Upper lobe of left lung (tissue), 6 donors: ENCODE measurements at places on chromosomes 16 and 17.
A peak's percentile ranks its signal among the peaks of the same experiment; 100 is the strongest.

DNA sequence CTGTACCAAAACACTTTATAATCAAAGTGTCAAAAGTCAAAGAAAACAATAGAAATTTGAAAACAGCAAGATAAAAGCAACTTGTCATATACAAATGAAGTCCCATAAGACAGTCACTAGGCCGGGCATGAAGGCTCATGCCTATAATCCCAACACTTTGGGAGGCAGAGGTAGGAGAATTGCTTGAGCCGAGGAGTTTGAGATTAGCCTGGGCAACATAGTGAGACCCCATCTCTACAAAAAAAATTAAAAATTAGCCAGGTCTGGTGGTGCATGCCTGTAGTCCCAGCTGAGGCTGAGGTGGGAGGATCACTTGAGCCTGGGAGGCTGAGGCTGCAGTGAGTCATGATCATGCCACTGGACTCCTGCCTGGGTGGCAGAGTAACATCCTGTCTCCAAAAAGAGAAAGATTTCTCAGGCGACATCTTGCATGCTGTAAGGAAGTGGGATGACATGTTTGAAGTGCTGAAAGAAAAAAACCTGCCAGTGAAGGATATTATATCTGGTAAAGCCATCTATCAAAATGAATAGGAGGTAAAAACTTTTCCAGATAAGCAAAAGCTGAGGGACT, 98.7 kb upstream of the NACA2 start:
- H3K27ac ChIP-seq, result no peak overlapping the region
- no peaks in the 10 kb centered on the region for H3K27me3 ChIP-seq
- no peaks in the 10 kb centered on the region for H3K36me3 ChIP-seq

DNA sequence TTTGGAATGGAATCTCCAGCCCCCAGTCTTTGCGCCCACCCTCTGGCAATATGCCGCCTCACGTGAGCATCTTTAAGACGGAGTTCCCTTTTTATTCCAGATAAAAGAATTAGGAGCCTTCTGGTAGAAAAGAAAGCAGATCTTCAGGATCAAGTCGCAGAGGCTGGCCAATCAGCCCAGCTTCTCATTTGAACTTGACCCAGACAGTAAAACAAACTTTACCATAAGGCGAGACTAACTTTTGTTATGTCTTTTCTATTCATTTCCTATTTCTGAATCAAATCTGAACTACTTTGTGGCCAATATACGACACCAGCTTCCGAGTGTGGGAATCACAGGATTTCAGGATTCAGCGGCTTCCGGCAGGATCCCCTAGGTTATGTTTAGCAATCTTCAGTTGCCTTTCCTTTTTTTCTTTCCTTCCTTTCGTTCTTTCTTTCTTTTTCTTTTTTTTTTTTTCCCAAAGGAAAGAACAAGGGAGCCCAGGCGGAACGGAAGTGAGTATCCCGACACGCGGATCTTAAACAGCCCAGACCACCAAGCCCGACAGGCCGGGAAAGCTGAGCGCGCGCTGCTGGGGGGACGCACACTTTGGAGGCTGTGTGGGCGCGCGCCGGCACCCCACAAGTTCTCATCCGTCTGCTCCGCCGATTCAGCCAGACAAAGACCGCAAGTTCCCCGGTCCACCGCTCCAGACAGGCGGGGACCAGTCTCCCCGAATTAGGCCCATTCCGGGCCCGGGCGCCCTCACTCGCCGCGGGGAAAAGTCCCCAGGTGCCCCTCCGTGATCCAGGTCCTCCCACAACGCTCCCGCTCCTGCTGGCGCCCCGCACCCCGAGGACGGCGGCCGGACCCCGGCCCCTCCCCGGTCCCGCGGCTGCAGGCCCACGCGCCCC, 633 bp downstream of the TBC1D16 start:
- no peak for DNase-seq
- H3K4me1 ChIP-seq, result peaks cover 14% of the 10 kb centered on the region
- H3K27me3 ChIP-seq, result no peaks in the 10 kb centered on the region
- peak overlapping the region; percentile 72 for H3K4me3 ChIP-seq
- peak overlapping the region; percentile 84 for H3K27ac ChIP-seq
- no peaks in the 10 kb centered on the region for H3K36me3 ChIP-seq

GRCh38 chr16:4477966-4478365, 1.8 kb downstream of the HMOX2 start:
- peaks cover 29% of the 10 kb centered on the region for H3K4me1 ChIP-seq
- peak overlapping the region; percentile 96 for H3K27ac ChIP-seq
- DNase-seq, result peak; percentile 32
- no peaks in the 10 kb centered on the region for H3K36me3 ChIP-seq

DNA sequence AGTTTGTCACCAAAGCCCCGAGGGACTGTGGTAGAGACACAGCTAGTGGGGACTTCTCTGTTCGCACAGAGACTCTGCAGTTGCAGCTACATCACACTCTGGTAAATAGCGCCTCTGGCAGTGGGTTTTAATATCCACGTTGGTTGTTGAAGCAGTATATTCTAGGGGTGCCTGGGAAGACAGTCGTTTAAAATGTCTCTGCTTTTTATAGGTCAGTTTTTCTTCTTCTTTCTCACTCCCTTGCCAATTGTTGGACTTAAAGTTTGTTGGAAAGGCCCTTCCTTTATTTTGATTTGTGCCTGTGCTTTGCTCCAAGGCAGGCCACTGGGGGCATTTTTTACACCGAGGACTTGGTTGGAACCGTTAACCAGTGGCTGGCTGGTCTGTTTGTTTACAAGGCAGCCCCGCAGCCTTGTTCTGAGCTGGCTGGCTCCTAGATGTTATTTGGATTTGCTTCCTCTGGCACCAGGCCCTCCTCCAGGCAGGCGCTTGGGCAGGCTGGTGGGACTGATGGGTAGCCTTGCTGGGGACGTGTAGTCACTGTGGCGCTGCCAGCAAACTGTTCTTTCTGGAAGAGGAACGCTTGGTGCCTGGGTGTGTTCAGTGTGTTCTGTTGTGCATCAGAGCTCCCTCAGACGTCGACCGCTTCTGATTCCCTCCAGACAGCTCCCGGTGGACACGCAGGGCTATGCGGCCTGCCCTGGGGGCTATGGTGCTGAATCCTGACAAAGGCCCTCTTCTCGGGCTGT, 218.2 kb upstream of the CHMP6 start:
- H3K27ac ChIP-seq, result no peak overlapping the region
- no peaks in the 10 kb centered on the region for H3K27me3 ChIP-seq
- no peak for DNase-seq
- no peaks in the 10 kb centered on the region for H3K4me1 ChIP-seq
- no peak overlapping the region for H3K4me3 ChIP-seq

- no peak overlapping the region for H3K4me3 ChIP-seq
- no peaks in the 10 kb centered on the region for H3K36me3 ChIP-seq
- no peaks in the 10 kb centered on the region for H3K27me3 ChIP-seq
- peaks cover 98% of the 10 kb centered on the region for H3K4me1 ChIP-seq
- peak overlapping the region; percentile 93 for H3K27ac ChIP-seq
These were observed 11.1 kb downstream of the IL4R start for GRCh38 chr16:27324851-27325301.

- H3K27ac ChIP-seq, result peak within 1 kb of the TSS; percentile 80
- no peaks in the 10 kb centered on the region for H3K36me3 ChIP-seq
- peak; percentile 72 for DNase-seq
- peak within 1 kb of the TSS; percentile 51 for H3K4me3 ChIP-seq
These were observed at the start of gene IL21R for GRCh38 chr16:27401768-27402568. Gene IL21R, plus strand, starts transcription at chr16:27402174. Its CDS starts 27,898 bp downstream, at chr16:27430072.

DNA sequence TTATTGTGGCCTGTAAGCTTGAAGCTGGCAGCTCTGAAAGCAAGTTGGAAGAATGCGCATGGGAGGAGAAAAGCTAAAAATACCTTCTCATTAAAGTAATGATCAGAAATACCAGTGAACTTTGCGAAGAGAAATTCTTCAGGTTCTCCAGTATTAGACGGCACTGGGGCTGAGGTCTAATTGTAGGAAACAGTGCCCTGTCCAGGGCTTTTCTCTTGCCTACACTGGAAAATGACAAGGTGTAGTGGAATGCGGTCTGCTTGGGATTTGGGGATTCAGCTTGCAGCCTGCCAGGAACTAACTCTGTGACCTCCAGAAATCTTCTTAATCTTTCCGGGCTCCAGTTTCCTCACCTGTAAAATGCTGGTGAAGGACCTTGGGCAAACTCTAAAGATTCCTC, 53.3 kb upstream of the KCNJ16 start:
- no peaks in the 10 kb centered on the region for H3K36me3 ChIP-seq
- H3K4me1 ChIP-seq, result no peaks in the 10 kb centered on the region
- no peaks in the 10 kb centered on the region for H3K27me3 ChIP-seq
- no peak for DNase-seq

DNA sequence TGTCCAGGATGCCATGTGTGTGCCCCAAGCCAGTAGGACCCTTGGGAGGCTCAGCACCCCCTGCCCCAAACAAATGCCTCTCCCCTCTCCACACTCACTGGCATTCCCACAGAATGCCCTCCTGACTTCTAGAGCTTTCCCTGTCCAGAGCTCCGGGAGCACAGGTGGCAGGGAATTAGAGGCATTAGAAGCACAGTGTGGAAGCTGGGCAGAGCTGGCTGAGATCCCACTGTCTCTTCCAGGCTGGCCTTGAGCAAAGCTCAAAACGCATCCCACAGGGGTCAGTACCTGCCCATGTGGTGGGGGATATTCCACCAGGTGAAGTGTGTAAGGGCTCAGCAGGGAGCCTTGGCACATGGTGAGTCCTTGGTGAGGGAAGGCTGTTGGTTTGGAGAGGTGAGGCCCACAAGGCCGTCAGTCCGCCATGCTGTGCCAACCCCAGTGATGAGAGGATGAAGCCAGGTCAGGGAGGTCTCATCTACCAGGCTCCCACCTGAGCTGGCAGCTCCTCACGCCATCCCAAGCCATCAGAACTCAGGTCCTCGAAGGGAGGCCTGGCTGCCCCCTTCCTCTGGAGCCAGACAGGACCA, 18.1 kb downstream of the ENDOV start:
- DNase-seq, result no peak
- H3K4me3 ChIP-seq, result no peak overlapping the region
- no peaks in the 10 kb centered on the region for H3K36me3 ChIP-seq
- H3K27me3 ChIP-seq, result no peaks in the 10 kb centered on the region
- H3K4me1 ChIP-seq, result no peaks in the 10 kb centered on the region
- no peak overlapping the region for H3K27ac ChIP-seq

DNA sequence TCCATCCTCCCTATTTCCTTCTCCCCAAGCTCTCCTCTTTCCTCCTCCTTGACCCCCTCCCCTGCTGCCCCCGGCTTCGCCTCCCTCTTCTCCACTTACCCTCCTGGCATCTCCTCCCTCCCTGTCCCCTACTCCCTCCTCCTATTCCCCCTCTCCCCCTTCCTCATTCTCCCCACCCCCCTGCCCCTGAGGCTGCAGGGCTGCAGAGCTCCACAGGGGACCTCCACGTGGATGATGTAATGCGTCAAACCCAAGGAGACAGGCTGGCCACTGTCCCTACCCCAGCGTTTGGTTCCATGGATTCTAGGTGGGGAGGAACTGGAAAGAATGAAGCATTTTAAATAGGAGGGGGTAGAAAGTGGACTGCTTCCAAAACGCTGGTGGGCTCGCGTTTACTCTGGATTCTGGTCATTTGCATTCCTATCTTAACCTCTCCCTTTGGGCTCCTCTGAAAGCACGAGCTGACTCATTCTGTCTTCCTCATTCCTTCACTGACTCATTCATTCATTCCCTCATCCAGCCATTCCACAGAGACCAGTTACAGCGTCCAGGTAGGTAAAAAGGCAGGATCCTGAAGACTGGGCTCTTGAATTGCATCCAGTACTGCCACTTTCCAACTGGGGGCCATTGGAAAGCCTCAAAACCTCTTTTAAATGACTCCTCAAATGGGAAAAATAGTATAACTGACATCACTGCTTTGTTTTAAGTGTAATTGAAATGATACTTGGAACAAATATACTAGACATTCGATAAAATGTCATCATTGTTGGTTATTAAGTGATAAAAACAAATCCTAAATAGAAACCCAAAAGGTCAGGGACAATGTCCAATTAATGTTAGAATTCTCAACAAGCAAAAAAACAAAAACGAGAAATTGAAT, 943 bp upstream of the COTL1 start:
- H3K4me1 ChIP-seq, result peaks cover 51% of the 10 kb centered on the region
- H3K27ac ChIP-seq, result peak overlapping the region; percentile 87
- no peak overlapping the region for H3K4me3 ChIP-seq
- no peaks in the 10 kb centered on the region for H3K36me3 ChIP-seq

DNA sequence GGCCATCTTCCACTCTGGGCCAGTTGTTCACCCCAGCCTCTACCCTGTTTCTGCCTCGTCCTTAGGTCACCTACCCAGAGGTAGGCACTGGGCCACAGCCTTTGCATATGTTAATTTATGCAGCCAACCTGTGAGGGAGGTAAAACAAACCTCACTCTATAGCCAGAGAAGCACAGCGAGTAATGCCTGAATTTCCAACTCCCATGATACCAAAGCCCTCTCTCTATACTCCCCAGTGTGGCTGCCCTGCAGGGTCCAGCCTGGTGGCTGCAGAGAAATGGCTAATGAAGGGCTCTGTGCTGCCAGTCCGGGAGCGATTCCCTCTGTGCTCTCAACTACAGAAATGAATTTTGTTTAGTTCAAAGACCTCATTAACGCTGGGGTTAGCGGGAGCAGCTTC, 397.0 kb upstream of the CCL2 start:
- no peaks in the 10 kb centered on the region for H3K36me3 ChIP-seq
- no peak for DNase-seq
- H3K4me1 ChIP-seq, result no peaks in the 10 kb centered on the region
- no peaks in the 10 kb centered on the region for H3K27me3 ChIP-seq

GRCh38 chr17:72556944-72557826, 436.4 kb downstream of the SOX9 start:
- no peaks in the 10 kb centered on the region for H3K4me1 ChIP-seq
- no peaks in the 10 kb centered on the region for H3K36me3 ChIP-seq
- DNase-seq, result peak; percentile 73
- H3K27me3 ChIP-seq, result no peaks in the 10 kb centered on the region

- no peak for DNase-seq
- no peak overlapping the region for H3K4me3 ChIP-seq
- H3K4me1 ChIP-seq, result no peaks in the 10 kb centered on the region
- H3K27ac ChIP-seq, result no peak overlapping the region
- H3K27me3 ChIP-seq, result no peaks in the 10 kb centered on the region
These were observed 230.6 kb downstream of the C16orf95 start for GRCh38 chr16:87086575-87086974.

GRCh38 chr16:25012525-25012991, 2.6 kb downstream of the ARHGAP17 start:
- peak overlapping the region; percentile 94 for H3K27ac ChIP-seq
- H3K4me3 ChIP-seq, result peak overlapping the region; percentile 86
- no peaks in the 10 kb centered on the region for H3K36me3 ChIP-seq
- no peak for DNase-seq
- H3K27me3 ChIP-seq, result no peaks in the 10 kb centered on the region

- no peaks in the 10 kb centered on the region for H3K36me3 ChIP-seq
- DNase-seq, result peak; percentile 84
- H3K4me3 ChIP-seq, result no peak overlapping the region
- peaks cover 13% of the 10 kb centered on the region for H3K4me1 ChIP-seq
These were observed 4.8 kb downstream of the P2RX1 start for GRCh38 chr17:3911271-3912053.

DNA sequence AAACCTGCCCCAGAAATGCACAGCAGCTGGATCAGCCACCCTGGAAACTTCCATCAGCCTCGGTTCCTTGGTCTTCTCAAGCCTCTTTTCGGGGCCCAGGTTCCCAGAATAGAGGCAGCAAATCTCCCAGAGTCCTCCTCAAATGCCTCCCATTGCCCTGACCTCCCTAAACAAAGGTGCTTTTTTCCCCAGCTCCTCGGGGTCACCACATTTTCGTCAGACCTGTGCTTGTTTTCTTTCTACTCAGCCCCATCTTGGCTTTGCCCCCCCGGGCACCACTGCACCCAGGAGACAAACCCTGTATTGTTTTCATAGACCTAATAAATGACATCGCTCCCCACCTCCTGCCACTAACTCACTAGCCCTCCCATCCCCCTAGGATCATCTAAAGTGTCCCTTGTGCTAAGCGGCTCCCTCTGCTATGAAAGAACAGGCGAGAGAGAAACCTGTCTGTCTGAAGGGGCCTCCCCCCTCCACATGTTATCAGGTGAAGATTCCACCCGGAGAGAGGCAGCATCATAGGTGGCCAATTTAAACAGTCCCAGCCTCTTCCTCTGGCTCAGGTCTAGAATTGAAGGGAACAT, 451.1 kb downstream of the SOX9 start:
- no peak overlapping the region for H3K27ac ChIP-seq
- no peak overlapping the region for H3K4me3 ChIP-seq
- no peak for DNase-seq
- no peaks in the 10 kb centered on the region for H3K4me1 ChIP-seq
